Midbrain (tissue), 1 donor: ENCODE measurements at places on chromosomes 1 and 21.

DNA sequence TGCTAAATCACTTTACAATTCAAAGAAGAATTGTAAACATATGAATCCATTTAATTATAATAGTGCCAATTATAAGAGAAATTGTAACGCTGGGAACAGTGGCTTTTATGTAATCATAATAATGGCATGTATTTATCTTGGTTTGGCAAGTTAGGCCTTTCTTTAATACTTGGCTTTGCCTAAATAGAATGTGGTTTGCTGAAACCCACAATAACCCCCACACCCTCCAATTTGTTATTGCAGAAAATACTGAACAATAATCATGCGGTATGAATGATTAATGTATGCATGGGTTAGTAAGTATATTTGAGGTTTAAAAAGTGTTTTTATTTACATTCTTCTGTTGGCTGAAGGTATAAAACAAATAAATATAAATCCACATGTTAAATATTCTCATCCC, 138.2 kb downstream of the NFIA start:
- DNase-seq = no peak

- DNase-seq = no peak
Observed at GRCh38 chr1:12121212-12122003, 45.4 kb upstream of the TNFRSF1B start.

DNA sequence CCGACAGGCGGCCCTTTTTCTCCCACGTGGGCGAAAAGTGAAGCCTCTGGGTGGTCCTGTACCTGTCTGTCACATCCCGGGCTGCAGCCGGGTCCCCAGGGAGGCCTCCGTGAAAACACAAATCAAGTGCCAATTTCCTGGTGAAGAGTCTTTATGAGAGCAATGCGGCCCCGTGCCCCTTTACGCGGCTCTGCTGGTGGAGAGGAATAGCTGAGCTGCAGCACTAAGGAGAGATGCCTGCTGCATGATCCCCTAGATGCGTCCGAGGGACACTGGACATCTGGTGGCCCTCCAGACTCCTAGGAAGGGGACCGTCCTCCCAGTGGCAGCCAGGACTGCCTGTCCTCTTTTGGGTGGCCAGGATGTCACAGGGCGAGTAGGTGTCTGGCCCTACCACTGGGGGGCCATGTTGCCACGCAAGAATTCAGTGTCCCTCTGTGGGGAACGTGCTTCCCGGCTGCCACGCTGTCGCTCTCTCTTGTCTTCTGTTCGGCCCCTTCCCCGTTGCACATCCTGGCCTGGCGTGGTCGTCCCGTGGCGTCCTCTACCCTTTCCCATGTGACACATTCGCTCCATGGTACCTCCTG, 38.7 kb downstream of the COL18A1 start:
- DNase-seq = peak; percentile 37

- peak; percentile 43 for DNase-seq
Observed at GRCh38 chr1:12180315-12180714, 13.5 kb downstream of the TNFRSF1B start.

DNA sequence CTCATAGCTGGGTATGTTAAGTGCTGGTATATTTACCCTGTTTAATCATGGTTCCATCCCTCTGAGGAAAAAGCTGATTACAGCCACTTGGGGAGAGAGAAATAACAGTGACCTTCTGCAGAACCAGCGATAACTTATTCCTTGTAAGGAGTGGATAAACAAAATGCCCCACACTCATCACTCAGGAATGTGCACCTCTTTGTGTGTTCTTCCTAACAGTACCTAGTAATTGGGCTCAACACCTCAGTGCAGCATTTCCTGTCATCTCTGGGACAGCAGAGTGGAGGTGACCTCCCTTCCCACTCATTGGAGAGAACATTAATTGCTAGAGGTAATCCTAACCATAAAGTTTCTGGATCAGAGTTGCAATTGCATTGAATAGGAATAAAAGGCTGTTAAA, 112.5 kb upstream of the F3 start:
- no peak for DNase-seq

DNA sequence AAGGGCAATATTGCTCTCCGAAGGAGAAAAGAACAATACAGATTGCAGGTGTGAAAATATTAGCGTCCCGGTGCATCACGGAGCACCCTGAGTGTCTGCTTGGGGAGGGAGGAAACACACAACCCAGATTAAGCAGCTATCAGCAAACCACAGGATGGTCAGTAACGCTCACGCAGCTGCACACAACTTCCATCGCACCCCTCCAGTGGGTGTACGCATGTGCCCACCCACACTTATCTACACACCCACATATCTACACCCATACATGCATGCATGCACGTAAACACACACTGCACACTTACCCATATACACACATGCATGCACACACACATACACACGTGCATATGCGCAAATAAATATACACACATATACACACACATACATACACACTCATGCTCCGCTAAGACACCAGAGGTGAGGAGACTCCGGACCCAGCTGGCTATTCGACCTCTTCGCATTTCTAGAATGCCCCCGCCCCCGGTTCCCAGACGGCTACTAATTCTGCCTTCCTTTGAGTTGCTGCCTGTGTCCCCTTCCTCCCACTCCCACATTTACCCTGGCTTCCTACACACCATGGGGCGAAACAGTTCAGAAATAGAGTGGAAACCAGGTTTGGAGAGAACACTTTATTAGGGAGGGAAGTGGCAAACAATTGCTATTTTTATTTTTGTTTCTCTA, 26.2 kb downstream of the ITPKB start:
- DNase-seq = no peak

GRCh38 chr1:229454056-229454455, 20.2 kb upstream of the ACTA1 start:
- DNase-seq = no peak

GRCh38 chr1:40984066-40984465, 4.6 kb downstream of the CTPS1 start:
- no peak for DNase-seq

DNA sequence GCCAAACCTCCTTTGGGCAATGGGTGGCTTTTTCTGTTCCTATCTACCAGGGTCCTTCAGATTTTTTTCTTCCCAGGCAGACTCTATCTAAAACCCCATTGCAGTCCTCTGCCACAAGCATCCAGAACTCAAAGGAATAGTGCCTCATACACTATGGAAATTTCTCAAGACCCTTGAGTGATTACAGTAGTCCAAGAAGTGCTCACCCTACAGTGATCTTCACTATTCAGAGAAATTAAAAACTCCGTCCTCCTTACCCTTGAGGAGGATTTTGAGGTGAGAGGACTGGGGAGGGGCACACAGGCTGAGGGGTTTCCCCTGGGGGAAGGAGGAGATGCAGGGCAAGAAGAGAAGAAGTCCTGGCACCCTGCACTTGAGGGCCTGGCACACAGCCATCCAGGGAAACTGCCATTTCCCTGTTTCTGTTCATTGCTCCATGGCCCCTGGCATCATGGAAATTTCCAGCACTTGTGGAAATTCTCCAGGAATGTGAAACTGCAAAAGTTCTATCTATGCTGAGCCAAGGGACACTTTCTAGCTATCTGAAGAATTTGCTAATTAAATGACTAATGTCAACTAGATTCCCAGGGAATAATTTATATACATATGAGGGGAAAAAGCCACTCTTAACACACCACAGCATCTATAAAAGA, 102.5 kb upstream of the ATP1B1 start:
- no peak for DNase-seq

- no peak for DNase-seq
Observed at GRCh38 chr21:42186591-42186990, 32.3 kb upstream of the ABCG1 start.

GRCh38 chr1:184298440-184299405, 88.1 kb upstream of the C1orf21 start:
- DNase-seq = no peak

DNA sequence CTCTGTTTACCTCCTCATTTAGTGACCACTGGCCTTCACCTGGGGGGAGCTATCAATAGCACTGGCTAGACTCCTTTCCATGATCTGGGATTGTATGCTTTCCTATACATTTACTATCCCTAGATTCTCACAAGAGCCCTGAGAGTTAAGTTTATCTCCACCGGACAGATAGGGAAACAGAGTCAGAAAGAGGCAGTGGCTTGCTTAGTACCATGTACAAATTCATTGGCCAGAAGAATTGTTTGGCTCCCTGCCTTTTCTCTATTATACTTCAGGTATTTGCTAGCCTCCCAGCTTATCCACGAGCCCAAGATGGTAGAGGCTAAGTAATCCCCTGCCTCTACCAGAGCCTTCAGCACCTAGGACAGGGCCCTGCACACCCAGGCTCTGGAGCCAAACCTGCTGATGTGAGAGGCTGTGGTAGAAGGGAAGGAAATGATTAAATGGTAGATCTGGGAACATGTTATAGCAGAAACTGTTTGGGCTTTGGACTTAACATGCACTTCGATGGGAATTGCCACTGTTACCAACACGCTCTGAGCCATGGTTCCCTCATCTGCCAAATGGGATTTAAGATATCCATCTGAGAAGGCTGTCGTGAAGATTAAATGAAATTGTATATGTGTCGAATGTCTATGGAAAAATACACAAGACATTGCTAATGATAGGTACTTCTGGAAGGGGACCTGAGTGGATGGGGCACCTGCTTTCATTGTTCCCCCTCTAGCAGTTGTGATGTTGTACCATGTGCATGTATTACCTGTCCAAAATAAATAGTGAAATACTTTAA, 3.1 kb upstream of the BLACAT1 start:
- DNase-seq = no peak

DNA sequence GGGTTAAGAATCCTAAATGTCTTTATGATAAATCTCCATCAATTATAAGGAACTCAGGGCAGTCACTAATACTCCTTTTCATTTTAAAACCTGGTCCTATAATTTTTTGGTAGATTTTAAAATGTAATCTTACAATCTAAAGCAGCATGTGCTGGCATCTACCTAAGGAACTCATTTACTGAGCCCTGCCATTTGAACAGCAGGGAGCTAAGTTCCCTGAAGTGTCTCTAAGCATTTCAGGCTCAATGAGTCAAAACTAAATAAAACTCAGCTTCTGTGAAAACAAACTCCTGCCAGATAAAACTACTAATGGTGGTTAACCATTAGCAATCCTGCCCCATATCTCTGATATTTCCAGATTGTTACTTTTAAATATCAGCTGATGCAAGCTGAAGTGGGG, 1371.8 kb upstream of the PRMT6 start:
- no peak for DNase-seq

DNA sequence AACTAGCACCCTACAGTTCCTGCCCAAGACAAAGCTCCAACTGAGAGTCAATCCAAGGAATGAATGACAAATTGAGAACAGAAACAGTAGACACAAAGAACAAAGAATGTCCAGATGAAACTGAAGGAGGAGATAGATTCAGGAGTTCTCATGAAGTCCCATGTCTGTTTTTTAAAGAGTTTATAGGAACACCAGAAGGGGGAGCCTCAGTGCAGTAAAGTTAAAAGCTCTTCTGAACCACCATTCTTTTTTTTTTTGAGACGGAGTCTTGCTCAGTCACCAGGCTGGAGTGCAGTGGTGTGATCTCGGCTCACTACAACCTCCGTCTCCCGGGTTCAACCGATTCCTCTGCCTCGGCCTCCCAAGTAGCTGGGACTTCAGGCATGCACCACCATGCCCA, 323.6 kb downstream of the MRPL39 start:
- DNase-seq = no peak

- no peak for DNase-seq
Observed at GRCh38 chr1:6928106-6928885, 143.0 kb downstream of the CAMTA1 start.

DNA sequence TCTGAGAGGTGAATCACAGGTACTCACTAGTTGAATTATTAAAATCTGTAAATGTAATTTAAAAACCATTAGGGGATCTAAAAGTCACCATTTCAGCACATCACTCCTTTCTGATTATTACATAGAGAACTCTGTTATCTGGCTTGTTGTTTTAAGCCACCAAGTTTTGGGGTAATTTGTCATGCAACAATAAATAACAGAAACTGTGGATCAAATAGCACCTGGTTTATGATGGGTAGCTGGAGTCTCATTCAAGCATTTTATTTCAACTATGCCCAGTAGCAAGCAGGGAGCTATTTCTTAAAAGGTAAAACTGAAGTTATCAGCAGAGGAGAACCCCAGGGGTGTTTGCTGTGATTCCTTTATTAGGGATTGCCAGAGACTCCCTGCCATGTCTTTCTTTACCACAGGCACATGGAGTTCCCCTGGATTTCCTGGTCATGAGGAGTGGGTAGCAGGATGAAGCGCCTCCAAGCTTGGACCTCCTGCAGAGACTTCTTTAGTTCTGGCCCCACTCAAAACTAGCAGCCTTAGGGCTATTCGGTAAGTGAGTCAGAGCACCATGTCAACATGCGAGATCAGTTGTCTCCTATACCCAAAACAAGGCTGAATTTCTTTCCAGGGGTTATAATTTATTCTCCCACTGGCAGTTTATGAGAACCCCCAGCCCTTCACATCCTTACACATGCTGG, 179.2 kb downstream of the GIPC2 start:
- no peak for DNase-seq

GRCh38 chr1:152906023-152906565, 2.3 kb upstream of the IVL start:
- DNase-seq = no peak

GRCh38 chr1:218656301-218657037, 311.3 kb downstream of the TGFB2 start:
- DNase-seq = no peak

DNA sequence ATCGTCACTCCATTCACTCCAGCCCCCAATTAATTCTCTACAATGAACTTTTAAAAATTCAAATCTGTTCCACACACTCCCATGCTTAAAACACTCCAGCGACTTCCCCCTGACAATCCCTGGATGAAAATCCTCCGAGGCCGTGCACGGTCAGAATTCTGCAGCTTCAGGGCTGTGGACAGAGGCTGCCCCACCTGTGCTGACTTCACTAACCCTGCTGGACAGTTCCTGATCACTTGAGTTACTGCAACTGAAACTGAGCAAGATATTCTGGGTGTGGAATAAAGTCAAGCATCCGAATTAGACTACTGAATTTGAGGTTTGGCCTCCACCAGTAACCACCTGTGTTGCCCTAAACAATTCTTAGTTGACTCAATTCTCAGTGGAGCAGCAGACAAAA, 1.0 kb upstream of the JAK1 start:
- DNase-seq = no peak

GRCh38 chr1:30416221-30416820, 307.1 kb downstream of the MATN1 start:
- DNase-seq = no peak

DNA sequence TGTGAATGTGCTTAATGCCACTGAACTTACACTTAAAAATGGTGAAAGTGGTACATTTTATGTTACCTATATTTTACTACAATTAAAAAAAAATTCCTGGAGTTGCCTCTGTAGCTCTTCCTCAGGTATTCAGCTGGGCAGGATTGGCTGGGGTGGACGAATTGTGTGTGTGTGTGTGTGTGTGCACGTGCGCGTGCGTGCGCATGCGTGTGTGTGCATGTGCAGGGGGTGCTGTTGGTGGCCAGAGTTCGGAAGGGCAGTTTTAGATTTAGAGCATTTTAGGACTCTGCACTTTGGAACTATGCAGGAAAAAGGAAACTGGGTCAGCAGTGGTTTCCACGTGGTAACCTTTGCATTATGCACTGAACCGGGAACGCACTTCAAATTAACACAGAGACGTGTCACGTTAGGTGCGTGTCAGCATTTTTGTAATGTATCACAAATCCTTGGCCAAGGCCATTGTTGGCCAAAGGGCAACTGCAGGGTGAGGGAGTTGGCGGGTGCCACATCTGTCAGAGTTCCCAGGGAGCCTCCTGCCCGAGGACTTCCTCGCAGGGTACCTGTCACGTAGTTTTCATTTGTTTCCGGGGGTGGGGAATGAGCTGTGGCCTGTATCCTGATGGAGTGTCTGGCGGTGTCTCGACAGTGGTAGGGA, 312.8 kb downstream of the CAMTA1 start:
- DNase-seq = no peak

- peak; percentile 34 for DNase-seq
Observed at GRCh38 chr1:78003070-78003746, 1.5 kb upstream of the DNAJB4 start.
